ENCODE measurements at places on chromosomes 4 and X. TPM values are rescaled to one million over a fixed set of nuclear protein-coding genes. Genes with fewer than 3 reads are reported as not detected.

Gene VEGFC
- 11.8 TPM for total RNA-seq

Gene NPY1R
- total RNA-seq = not detected

Gene ARHGEF38
- total RNA-seq = not detected

Gene FAM241A
- total RNA-seq = 6.6 TPM

Gene HOPX
- 0.37 TPM for total RNA-seq

Gene MGAT4D
- total RNA-seq = not detected

Gene FHDC1
- total RNA-seq = 0.20 TPM

Gene DMP1
- total RNA-seq = not detected

Gene TASL
- not detected for total RNA-seq

Gene RAB41
- not detected for total RNA-seq

Gene XAGE1B
- not detected for total RNA-seq

Gene CTSO
- 3.7 TPM for total RNA-seq

Gene DNAAF6
- total RNA-seq = not detected

Gene CHRDL1
- 1.4 TPM for total RNA-seq

Gene CCDC120
- total RNA-seq = 0.39 TPM

Gene RGS12
- 14.0 TPM for total RNA-seq

Gene CDK16
- total RNA-seq = 92.1 TPM

Gene ATP2B3
- not detected for total RNA-seq

Gene SMS
- total RNA-seq = 124 TPM

Gene TLL1
- total RNA-seq = under 0.01 TPM

Gene USP51
- 1.2 TPM for total RNA-seq

Gene SMAD1
- total RNA-seq = 16.4 TPM

Gene HSFX2
- total RNA-seq = not detected

Gene CMC4
- 7.0 TPM for total RNA-seq

Gene TRIM75
- total RNA-seq = not detected

Gene HMX1
- not detected for total RNA-seq

Gene BRS3
- total RNA-seq = not detected

Gene BBS7
- total RNA-seq = 16.9 TPM

Gene IL15
- total RNA-seq = 1.6 TPM

Gene EMCN
- not detected for total RNA-seq

Gene CXCL11
- not detected for total RNA-seq

Gene PPEF2
- total RNA-seq = not detected

Gene SPARCL1
- 1.1 TPM for total RNA-seq

Gene S100G
- total RNA-seq = not detected

Gene UGT2B17
- not detected for total RNA-seq

Gene TMEM128
- 18.6 TPM for total RNA-seq

Gene WAS
- 0.20 TPM for total RNA-seq

Gene ARSJ
- total RNA-seq = 27.2 TPM

Gene CFI
- 0.73 TPM for total RNA-seq
